Activated CD4-positive, alpha-beta T cell treated with anti-CD3 and anti-CD28 coated beads, Interleukin-2, amount 50 U/mL, for 1 hour (primary cell): ENCODE measurements at places on chromosomes 12 and 14.

- no peak for DNase-seq
These were observed 18.8 kb downstream of the ASPG start for GRCh38 chr14:104104076-104104901.

DNA sequence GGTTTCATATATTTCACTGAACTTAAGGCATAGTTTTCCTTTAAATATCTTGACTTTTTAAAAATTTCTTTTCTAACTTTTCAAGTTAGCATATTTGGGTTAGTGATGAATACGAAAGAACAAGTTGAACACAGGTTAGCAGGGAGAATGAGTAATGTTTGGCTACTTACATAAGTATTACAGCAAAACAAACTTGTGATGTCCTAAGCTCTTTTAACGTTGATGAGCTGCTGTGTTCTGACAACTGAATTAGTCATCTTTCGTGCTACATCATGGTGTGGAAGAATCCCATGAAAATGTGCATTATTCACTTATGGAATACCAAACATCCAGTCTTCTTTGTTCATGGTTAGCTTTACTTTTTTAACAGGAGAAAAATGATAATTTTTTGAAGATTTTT is 36.3 kb upstream of the PDZRN4 start:
- DNase-seq: no peak

DNA sequence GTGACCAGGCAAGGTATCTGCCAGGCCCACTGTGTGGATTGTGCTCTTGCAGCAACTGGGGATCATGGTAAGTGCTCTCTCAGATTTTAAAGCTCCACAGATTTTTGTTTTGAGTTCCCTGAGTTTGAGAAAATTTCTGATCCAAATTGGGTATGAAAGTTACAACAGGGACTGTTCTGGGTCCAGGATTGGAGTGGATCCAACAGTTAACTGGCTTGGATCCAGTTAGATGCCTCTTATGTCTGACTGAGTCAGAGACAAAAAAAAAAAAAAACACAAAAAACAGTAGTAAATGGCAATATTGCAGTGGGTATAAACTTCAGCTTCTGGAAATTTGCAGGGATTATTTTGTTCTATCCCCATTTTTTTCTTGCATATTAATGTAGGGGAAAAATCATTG is 598.8 kb downstream of the C12orf50 start:
- no peak for DNase-seq

- no peak for DNase-seq
These were observed 45.6 kb downstream of the PITPNM2 start for GRCh38 chr12:123105211-123105826.

GRCh38 chr14:105891631-105892452 is 365.5 kb downstream of the TMEM121 start:
- DNase-seq: no peak

DNA sequence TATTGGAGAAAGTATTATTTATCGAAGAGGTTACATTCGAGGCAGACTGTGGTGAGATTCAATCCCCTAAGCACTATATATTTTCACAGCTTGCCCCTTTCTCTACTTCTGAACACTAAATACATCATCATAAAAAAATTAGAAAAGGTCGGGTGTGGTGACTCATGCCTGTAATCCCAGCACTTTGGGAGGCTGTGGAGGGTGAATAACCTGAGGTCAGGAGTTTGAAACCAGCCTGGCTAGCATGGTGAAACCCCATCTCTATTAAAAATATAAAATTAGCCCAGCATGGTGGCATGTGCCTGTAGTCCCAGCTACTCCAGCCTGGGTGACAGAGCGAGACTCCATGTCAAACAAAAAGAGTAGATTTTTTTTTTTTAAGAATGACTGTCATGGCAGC is 70.6 kb upstream of the MYF6 start:
- DNase-seq: no peak

DNA sequence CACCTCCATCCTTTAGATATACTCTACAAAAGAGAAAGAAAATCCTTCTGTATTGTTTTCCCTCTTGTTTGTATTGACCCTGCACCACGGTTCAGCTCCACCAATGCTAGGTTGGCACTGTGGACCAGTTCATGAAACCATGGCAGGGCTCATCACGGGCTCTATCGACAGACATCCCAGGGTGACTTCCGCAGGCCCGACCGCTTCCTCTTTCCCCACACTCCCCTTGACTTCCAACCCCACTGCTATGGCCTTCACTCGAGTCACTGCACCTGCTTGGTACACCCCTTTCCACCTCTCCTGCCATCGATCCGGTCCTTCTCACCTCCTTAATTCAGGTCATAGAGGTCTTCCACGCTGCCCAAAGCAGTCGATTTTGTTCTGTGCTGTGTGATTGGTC is 21.2 kb upstream of the AKAP5 start:
- DNase-seq: no peak

- DNase-seq: no peak
These were observed 26.4 kb downstream of the DDHD1 start for GRCh38 chr14:53126731-53127130.

GRCh38 chr14:91867316-91867988 is at the start of gene TC2N:
TSS of gene TC2N (minus strand) at chr14:91867536. CDS start at chr14:91813769, 53,767 bp downstream.
- DNase-seq: peak; percentile 44
